Epithelial cell of proximal tubule (primary cell): ENCODE measurements at places on chromosomes 12 and 14.

DNA sequence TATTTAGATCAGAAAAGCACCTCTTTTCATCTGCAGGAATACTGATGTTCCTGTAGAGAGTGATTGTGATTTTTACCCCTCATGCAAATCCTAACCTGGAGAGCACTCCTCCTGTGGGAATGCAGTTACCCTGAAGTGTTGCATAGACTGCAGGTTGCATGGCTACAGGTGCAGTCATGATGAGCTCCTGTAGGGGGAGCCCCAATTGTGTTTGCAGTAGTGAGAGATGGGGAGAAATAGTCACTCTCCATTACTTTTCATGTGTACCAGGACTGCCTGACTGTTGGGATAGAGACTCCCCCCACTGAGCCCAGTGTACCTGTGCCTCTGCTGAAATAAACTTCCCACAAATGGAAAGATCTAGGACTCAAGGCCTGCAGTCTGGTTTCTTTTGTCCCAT is 1086.5 kb downstream of the SLC6A15 start:
- no peak for DNase-seq

GRCh38 chr12:96210376-96211055 is 16.3 kb downstream of the ELK3 start:
- DNase-seq = no peak

GRCh38 chr14:99057576-99058083 is 214.4 kb downstream of the BCL11B start:
- no peak for DNase-seq

DNA sequence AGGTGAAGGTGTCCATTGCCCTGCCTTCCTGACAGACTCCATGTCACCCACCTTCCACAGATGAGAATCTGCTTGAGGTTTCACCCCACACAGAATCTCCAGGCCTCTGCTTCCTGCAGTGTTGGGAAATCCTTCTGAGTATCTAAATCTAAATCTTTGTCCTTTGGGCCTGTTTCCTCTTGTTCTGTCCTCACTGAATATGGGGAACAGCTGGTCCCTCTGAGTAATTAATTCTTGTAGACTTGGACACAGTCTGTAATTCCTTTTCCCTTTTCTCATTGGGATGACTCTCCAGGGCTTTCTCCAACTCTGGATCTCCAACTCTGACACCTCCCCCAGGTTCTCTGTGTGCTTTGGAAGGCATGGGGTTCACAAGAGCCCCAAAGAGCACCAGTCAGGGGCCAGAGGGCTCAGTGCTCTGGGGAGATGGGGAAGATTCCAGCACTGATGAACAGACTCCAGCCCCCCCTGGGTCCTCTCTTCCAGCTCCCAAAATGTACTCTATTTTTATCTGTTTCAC is 2.3 kb upstream of the ACVRL1 start:
- DNase-seq = no peak

DNA sequence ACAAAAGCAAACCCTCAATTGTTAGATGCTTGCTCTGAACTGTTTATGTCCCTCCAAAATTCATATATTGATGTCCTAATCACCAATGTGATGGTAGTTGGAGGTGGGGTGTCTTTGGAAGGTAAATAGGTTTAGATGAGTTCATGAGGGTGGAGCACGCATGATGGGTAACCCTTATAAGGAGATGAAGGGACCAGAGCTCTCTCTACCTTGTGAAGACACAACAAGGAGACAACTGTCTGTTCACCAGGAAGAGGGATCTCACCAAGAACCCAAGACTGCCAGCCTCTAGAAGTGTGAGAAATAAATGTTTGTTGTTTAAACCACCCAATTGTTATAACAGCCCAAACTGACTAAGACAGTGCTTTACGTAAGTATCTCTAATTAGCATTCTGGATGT is 27.0 kb downstream of the DHRS2 start:
- DNase-seq = no peak

DNA sequence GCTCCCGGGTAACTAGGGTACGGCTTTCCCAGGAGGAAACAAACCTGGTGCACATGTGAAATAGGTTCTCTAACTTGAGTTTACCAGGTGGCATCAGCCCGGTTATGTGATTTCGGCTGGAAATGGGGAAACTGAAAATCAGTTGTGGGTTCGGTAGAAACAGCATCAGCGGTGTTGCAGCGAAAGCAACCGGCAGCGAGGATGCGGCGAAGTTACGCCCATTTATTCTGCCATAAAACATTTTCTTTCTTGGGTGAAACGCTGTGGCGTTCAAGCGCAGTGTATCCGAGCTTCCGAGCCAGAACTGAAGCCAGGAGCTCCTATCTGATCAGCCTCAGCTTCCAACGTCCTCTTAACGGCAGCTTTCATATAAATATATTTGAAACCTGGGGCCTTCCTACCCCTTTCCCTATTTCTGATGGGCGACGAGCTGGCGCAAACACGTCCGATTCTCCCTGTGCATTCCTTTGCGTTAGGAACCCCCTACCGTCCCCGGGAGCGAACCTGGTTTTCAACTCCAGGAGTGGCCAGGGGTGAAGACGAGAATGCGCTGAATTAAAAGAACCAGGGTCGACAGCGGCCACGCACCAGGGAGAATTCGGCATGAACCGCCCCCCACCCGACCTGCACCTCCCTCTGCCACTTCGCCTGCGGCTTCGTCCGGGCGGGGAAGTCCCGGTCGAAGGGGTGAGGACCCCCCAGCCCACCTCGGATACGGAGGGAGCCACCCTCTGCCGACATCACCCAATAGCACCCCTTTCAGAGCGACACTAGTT is 1.6 kb downstream of the DPF3 start:
- no peak for DNase-seq

DNA sequence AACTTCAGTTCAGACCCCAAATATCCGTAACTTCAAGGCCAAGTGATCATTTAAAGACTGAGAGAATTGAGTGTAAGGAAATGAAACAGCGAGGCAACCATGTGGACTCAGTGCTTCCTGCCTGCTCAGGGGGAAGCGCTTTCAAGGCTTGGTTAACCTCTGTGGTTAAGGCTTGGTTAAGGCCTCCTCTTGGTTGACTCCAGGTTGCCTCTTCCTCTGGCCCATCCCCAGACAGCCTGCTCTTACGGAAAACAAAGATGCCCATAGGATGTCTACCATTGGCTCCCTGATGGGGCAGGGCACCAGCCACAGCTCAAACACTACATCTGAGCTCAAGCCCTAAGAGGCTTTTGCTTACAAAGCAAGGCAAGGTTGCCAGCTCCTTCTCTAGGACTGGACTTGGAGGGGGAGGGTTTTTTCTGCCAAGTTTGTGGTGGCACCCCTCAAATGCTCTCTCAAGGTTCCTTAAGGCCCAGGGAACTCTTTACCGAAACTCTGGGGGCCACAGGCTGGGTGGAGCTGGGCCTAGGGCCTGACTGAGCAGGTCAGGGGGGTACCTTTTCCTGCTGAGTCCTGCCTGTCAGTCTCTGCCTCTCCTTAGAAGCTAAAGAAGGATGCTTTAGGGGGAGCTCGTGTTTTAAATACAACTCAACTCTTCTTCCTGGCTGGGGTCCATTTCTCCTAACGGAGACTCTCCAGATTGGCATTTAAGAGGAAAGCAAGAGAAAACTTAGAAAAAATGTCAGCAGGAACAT is 13.7 kb downstream of the COL2A1 start:
- no peak for DNase-seq

DNA sequence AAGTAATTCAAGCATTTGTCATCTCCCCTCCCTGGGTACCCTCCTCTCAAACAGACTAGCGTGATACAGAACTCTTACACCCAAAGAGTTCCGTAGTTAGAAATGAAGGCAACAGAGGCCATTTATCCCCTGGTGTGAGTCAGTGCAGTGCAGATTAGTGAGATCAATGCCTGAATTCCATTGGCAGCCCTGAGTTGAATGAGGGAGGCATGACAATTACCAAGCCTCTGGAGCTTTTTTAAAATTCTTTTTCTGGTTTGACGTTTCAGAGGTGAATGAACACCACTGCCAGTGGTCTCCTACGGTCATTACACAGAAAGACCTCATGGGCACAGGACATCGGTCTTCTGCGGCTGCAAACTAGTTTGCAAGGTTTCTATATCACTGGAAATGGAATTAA is 94.4 kb downstream of the PRIMA1 start:
- no peak for DNase-seq

DNA sequence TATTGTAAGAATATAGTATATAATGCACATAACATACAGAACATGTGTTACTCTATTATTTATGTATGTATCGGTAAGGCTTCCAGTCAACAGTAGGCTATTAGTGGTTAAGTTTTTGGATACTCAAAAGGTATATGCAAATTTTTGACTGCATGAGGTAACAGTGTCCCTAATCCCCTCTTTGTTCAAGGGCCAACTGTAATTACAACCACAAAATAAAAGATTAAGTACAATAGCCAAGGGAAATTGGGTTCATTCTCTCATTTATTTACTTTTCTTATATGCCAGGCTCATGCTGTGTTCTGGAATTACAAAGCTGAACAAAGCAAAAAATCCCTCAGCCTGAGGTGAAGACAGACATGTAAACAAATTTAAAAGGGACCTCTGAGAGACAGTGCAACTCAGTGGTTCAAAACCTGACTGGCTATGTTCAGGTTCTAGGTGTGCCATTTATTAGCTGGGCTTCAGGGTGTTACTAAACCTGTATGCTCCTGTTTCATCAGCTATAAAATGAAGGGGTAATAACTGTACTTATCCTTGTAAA is 43.4 kb upstream of the TSPAN8 start:
- DNase-seq = no peak

DNA sequence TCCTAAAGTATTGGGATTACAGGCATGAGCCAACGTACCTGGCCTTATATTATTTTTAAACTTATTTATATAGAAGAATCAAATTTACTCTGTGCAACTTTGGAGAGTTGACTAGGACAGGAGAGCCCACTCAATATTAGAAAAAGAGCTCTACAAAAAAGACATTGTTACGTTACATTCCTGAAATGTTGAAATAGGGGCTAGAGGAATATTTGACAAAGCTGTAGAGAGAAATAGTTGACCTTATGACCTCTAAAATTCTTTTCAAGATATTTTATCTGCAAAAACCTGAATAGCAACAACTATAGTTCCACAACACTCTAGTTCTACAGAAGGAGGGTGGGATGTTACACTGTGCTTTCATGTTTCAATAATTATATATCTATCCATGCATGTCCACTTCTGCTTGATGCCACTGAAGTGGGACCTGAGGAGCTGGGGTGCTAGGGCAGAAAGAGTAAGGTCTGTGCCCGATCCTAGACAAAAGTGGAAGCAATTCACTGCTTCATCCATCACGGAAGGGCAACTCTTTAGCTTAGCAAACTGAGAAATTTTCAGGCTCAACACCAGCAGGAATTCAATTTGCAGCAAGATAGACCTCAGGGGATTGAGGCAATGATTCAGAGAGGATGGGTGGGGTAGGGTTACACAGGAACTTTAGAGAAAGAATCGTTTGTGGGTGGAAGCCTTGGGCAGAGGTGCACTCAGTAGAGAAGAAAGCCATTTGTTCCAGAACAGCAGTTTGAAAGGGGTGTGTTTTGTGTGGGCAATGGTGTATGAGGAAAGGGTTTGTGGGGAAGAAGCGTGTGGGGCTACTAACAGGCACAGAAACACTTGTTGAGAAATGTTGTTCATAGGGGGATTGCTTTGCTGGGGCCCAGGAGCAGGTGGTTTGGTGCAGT is 16.0 kb upstream of the RNASE10 start:
- peak; percentile 64 for DNase-seq

DNA sequence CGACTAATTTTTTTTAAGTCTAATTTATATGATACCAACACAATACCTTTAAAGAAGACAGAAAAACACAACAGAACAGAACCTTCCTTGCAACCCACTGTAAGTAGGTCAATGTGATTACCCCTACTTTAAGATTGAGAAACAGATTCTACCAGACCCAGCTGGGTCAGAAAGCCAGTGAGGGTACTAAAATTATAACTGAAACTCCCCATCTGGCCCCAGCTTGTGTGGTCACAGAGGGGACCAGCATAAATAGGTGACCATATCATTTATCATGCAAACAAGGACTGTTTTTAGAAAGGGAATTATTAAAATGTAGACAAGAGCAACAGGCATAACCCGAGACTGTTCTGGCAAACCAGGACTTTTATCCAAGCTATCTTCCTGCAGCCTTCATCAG is 30.1 kb upstream of the FRMD6 start:
- DNase-seq = no peak

- no peak for DNase-seq
Observed at GRCh38 chr14:103862393-103862782, 15.0 kb upstream of the PPP1R13B start.

GRCh38 chr14:94689218-94689984 is 77.2 kb downstream of the SERPINA3 start:
- DNase-seq = no peak

DNA sequence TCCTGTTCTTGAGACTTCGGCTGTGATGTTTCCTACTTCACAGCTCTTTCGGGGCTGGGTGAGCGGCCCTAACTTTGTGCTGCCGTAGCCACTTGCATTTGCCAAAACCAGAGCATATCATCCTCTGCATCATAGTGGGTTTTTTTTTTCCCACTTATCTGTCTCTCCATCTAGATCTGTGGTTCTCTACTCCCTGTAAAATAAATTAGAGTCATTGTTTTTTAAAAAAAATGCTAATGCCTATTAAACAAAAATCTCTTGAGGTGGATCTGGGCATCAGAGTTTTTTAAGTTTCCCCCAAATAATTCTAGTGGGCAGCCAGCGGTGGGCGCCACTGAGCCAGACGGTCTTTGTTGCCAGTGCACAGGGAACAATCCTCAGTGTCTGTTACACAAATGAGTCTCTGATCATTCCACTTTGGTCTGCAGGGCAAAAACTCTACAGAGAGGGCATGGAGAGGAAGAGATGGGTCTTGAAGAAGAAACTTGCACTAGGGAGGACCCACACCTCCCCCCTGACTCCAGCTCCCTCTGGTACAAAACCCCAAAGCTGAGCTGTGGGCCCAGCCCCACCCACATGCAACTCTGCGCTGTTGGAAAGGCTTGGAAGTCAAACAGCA is 62.4 kb upstream of the BCL2L14 start:
- DNase-seq = no peak

- DNase-seq = no peak
Observed at GRCh38 chr14:71713451-71713850, 218.8 kb upstream of the RGS6 start.

DNA sequence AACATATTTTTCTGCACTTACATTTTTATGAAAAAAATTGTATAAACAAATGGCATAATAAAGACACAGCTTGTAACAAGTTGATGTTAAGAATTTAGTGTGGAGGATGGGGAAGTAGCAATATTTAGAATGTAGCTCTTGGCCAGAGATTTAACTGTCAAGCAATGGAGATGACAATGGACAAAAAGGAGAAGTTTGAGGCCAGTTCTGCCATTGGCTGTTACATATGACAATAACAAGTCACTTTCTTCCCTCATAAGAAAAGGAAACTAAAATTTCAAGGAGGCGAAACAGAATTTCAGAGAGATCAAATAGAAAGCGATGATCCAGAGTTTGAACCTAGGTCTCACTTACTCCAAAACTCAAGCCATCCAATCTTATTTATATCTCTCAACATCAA is 122.8 kb upstream of the CCDC175 start:
- DNase-seq = no peak

- DNase-seq = no peak
Observed at GRCh38 chr14:94532447-94532846, 23.2 kb upstream of the SERPINA12 start.

DNA sequence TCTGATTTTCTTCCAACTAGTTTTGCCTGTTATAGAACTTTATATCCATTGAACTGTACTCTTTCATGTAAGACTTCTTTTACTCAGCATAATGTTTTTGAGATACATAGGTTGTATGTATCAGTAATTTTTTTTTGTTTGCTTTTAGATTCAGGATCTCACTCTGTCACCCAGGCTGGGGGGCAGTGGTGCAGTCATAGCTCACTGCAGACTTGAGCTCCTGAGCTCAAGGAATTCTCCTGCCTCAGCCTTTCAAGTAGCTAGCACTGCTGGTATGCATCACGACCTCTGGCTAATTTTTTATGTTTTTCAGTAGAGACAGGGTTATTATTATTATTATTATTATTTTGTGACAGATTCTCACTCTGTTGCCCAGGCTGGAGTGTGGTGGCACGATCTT is 65.0 kb upstream of the DDHD1 start:
- no peak for DNase-seq
